ENCODE measurements at places on chromosomes 6 and 20.

GRCh38 chr20:48759631-48760245 is 68.1 kb downstream of the PREX1 start:
- no peak for DNase-seq

DNA sequence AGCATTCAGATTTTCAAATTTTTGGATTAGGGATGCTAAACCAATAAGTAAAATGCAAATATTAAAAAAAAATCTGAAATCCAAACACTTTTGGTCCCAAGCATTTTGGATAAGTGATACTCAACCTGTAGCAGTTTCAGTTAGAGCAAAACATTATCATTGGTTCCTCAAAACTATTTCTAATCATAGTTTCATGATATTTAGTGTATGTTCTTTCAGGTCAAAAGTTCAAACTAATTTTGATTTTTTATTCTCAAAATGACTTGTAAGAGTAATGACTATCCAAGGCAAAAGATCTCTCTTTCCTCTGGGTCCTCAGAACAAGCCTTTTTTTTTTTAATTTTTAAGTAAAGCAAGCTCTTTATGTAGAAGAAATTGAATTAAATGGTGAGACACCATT is 64.0 kb upstream of the TFB1M start:
- no peak for DNase-seq

DNA sequence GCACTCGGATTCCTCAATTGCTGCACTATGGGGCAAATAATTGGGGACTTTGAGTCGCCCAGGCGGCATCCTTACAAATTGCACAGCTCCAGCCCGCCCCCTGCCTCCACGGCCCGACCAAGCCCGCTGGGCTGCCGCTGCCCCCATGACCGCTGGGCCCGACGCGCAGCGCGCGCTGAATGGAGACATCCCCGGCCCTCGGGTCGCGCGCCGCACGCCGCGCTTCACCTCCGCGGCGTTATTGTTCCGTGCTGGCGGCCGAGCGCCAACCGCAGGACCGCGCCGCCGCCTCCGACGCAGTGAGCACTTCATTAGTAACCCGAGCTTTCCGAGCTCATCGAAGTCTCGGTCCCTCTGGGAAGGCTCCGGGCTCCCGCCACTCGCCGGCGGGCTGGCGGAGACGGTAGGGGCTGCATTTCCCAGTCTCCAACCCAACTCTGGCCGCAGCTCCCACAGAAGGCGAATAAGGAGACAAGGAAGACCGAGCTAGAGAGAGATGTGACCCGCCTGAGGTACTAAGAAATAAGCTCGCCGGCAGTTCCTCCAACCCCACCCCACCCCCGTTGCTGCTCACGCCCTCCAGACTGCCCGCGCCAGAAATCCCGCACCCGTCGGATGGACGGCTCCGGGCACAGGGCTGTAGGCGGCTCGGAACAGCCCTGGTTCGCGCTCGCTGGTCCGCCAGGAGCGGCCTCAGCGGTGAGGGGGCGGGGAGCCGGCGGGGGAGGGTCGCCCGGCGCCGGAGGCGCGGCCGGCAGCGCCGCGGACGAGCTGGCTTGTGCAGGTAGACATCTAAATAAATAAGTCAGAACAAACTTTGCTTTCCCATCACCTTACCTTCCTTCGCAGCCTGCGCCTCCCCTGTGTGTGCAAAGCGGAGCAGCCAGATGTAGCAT is 703 bp downstream of the EPHA7 start:
- peak; percentile 21 for DNase-seq

DNA sequence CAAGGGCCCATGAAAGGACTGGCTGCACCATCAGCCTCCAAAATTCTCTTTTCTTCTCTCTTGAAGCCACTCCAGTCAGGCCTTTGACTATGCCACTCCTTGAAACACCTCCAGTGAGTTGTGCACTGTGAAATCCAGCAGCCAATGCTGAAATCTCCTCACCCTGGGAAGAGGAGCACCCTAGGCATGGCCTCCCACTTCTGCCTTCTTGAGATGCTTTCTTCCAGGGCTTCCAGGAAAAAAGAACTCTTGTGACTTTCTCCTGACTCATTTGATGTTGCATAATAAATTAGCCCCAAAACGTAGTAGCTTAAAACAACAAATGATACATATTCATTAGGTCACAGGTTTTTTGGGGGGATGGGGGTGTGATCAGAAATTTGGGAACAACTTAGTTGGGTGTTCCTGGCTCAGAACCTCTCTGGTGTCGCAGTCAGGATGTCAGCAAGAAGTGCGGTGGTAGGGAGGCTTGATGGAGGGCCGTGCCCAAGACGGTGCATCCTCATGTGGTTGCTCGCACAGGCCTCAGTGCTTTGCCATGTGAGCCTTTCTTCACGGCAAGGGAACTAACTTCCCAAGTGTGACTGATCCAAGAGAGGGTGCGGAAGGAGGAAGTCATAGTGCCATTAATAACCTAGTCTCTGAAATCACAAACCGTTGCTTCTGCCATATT is 12.1 kb downstream of the NCR2 start:
- no peak for DNase-seq

DNA sequence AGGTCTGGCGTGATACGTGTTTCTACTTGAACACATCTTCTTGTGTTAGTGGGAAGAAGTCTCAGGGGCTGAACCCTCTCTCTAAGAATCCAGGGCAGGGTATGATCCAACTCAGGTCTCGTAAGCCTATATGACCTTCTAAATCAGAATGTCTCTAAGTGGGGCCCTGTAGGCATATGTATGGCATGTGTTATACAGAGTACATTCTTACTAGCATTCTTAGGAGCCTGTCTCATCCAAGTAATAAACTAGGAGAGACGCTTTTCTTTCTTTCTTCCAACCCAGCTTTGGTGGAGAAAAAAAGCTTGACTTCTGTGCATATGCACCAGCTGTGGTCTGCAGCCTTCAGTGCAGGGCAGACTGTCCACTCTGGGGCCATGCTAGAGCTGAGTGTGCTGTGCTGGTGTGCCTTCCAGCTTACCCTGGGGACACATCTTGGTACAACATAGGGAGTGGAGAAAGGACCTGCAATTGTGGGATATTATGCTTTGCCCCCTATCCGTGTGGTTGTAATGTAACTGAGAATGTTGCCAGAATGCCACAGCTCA is 47.3 kb downstream of the L3MBTL3 start:
- DNase-seq = no peak

GRCh38 chr6:152184573-152184916 is 377.1 kb downstream of the ESR1 start:
- no peak for DNase-seq

DNA sequence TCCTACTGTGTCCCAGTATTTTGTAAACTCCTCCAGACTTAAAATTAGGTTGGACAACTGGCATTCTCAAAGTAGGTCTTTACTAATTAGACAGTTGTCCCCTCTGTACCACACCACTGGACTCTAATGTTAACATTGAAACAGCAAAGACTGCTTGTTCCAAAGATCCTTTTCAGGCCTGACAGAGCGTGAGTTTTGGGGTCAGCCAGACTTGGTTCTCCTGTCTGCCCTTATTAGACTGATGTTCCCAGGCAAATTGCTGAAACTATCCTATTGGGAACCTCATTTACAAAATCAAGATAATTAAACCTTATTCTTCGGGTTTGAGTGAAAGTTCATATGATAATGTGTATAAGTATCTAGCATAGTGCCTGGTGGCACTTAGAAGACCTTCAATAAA is 3.7 kb upstream of the BICRAL start:
- no peak for DNase-seq

DNA sequence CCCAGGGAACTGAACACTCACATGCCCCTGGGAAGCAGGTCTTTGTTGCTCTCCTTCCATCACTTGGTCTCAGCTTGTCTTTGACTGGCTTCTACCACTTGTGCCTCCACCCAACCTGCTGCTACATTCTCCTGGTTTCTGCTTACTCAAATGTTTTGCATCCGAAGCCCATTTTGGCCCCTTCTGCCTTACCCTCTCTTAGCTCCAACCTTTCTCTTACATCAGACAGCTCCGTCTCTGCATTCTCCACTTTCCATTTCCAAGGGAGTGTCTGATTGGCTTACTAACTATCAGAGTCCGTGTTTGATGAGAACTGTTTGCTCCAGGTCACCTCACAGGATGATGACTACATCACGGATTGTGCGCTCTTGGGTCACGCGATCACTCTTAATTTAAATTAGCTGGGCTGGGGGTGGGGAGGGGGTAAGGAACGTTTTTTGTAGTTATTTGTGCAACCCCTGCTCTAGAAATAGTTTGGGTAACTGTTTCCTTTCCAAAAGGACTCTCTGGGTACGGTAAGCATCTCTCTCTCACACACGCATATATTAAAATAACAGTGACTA is 844 bp upstream of the ABRACL start:
- no peak for DNase-seq

DNA sequence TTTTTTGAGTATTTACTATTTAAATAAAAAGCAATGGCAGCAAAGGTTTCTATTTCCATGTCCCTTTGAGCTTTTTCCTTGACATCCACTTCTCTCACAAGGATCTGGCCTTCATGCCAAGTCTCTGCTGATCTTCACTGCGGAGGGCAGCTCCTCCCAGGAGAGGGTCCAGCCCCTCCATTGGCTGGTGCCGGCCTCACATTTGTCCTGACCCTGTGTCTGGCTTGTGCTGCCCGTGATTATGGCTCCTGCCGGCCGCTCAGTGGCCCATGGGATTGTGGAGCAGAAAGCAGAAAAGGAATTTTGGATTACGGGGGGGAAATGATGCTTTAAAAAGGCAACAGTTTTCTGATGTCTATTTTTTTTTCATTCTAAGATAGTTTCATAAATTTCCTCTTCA is 31.2 kb upstream of the PDE7B start:
- DNase-seq = no peak

- peak; percentile 44 for DNase-seq
Observed at GRCh38 chr6:80143419-80143937, 37.0 kb downstream of the BCKDHB start.

DNA sequence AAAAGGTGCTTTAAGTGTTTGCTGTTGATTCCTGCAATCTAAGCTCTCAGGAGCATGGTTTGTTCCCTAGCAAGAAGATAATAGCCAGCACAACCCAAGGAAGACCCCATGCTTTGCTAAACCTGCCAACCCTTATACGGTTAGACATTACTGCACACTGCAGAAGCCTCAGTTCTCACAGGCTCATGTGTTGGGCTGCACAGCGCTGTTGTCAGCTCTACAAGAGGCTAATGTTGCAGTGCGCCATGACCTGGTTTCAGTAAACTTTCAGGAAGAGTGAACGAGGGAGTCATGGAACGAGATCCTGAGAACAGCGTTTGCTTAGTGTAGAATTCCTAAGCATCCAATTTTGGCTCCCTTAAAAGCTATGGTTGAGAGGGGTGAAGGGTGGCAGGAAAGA is 218.5 kb downstream of the ARHGAP18 start:
- DNase-seq = no peak

DNA sequence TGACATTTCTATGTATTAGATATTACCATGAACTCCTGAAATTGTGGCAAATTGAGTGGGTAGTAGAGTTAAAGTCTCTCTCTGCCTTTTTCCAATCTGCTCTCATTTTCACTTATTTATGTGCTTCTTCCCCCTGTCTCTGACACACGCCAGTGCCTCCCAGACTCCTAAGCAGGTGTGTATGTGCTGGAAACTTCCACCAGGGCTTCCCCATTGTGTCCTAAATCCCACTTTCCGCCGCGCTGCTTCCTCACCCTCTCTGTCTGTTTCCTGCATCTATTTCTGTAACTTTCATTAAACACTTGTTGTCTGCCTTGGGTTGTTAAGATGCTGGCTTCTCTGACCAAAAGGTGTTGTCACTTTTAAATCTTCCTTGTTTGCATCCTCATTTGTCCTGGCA is 97.6 kb upstream of the HDGFL1 start:
- DNase-seq = no peak

GRCh38 chr20:62800314-62801259 is 4.0 kb upstream of the OGFR start:
- no peak for DNase-seq

- DNase-seq = no peak
Observed at GRCh38 chr20:54469293-54469692, 6.1 kb upstream of the DOK5 start.

GRCh38 chr20:22825546-22825945 is 209.6 kb upstream of the SSTR4 start:
- no peak for DNase-seq

DNA sequence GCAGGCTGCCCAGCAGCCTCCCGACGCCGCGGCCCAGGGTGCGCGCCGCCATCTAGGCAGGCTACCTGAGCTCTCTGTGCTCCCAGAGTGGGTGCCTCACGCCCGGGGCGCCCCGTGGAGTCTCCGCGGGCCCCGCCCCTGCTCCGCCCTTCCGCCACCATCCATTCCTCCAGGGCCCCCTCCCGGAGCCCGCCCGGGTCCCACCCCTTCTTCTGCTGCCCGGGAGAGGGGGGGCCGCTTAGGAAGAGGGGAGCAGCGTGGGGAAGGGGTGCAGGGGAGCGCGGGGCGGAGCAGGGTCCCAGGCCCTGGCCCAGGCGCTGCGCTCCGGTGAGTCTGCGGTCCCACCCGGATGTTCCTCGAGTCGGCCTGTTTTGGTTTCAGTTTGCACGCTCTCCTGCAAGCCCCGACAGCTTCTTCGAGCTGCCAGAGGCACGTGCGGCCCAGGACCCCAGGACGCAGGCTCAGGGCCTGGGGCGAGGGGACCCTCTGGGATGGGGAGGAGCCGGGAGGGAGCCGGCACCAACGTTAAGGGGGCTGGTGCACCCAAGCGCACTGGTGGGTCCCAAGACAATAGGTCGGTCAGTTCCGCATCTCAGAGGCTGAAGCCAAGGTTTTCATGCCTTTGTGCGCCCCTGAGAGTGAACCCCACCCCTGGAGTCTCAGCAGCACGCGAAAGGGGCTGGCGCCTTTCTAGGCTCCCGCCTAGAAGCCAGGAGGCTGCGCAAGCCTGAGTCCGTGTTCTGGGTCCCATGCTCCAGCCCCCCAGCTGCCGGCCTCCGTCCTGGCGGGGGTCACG is at the start of gene ACSS1:
TSS of gene ACSS1 (minus strand) at position 89 of the 796 bp plus-strand sequence. CDS start at position 52, 37 bp downstream.
- no peak for DNase-seq

GRCh38 chr20:56060486-56060885 is 55.2 kb upstream of the CBLN4 start:
- no peak for DNase-seq

Data from BE2C (cell line).